ENCODE measurements at places on chromosomes 12 and 14.

DNA sequence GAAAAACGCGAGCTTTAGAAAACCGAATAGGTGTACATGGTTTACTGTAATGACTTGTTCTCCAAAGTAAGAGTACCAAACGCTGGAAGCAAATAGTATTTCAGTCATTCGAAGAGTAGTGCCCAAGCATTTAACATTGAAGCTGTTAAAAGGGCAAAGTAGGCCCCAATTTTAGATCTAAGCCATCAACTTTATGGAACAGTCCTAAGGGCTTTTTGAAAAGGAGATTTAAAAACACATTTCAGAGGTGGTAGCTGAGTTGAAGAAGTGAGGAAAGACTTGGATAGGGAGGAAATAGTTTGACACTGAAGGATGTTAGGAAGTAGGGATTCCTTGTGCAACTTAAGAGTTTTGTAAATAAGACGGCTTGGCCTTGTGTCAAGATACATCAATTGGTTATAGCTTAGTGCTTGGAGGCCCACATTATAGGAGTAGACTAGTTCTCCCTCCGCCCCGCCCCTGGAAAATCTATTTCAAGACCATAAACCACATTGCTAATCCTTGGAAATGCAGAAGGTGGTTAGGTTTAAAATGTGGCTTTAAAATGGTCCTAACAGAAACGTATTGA lies 783 bp upstream of the TUBA1B start:
- no peak for DNase-seq

DNA sequence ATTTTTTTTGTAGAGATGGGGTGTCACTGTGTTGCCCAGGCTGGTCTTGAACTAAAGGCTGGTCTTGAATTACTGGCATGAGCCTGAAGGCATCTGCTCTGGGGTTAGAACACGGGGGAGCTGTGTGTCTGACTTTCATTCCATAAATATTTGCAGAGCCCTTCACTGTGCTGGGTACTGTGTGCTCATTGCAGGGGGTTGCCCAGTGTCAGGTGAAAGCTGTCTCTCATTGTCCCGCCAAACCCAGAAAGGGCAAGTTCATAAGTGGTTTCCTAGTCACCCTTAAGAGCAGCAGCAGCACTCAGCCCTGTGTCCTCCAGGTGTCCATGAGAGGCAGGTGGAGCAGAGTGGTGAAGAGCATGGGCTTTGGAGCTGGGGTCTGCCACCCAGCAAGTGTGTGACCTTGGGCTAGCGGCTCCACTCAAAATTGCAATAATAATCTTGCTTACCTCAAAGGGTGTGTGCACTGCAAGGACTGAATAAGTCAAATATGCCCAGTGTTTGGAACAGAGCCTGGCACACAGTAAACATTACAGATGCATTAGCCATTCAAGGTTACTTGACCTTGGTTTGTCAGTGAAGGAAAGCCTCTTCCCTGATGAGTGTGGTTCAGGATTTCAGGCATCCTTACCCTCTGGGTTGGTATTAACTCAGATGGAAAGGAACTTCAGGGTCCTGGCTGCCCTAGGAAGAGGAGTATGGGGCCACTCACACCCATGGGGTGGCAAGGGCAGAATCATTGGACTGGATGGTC lies 4.4 kb upstream of the SMIM41 start:
- DNase-seq: no peak

DNA sequence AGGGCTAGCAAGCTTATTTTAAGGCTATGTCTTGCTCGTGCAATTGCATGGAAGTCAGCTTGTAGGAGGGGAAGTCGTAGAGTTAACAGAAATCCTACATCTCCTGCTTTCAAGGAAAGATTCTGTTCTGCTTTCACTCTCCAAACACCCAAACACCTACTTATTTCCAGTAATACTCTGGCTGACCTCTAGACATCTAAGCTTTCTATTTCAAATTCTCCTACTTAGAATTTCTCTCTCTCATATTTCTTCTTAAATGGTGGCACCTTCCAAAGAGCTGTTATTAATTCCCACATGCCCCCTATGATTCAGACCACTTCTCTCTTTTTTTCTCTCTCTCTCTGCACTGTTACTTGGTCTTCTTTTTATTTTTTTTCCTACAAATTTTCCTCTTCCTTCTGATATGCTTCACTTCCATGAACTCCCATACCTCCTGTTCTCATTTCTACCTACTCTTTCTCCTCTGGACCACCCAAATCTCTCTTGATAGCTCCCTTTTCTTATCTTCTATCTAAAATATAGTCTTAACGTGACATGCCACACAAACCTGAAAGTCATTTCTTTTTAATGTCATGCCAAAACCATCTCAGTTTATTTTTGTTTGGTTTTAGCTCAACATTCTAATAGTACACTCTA lies 90.8 kb downstream of the RPS6KA5 start:
- DNase-seq: peak; percentile 35

DNA sequence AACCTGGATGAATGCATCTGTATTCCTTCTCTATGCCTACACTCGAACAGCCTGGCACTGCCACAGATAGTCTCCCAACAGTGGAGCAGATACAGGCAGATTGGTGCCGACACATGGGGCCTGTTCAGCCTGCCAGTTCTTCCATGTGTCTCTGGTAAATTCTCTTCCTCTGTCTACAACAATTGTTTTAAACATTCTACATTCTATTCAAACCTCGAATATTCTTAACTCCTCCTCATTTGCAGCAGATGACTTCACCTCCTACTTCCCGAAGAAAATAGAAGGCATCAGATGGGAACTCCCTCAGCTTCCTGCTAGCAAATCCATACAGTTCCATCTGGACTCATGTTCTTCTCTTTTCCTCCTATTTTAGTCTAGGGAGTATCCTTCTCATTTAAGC lies 43.1 kb upstream of the OTOGL start:
- no peak for DNase-seq

DNA sequence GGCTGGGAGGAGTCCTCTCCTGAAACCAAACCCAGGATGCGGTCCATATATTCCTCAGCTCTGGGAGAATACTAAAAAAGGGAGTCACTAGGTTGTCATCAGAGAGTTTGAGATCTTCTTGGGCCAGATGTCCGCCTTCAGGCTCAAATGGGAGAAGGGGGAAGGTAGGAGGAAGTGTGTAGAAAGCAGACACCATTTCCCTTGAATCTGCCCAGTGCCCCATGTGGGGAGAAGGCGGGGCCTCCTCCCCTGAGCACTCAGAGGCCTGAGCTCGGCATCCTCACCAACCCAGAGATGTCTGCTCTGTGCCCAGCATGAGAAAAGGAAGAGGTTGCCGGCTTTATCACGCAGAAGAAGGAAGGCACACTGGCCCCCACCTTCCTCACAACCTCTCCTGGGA lies 37.3 kb downstream of the LTBP2 start:
- DNase-seq: no peak

DNA sequence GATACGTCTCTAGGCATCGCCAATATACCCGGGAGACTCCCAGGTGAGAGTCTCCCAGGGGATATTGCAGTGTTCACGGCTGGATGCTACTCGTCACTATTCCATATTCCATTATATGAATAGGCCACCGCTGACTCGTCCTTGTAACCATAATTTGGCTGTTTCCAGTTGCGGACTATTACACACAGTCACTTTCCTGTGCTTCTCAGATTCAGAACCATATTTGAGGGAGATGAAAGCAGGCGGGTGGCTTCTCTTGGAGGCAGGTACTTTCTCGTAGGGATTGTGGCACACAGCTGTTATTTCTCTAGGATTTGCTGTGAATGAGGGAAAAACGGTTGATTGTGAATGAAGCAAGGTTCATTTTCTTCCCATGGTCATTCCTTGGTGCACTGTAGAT lies 73.0 kb downstream of the ADGRD1 start:
- no peak for DNase-seq
